Skin of body (tissue), 3 donors: ENCODE measurements at places on chromosomes 6 and 20. TPM values are rescaled to one million over a fixed set of nuclear protein-coding genes. Genes with fewer than 3 reads are reported as not detected.

GRCh38 chr6:39100358-39100757 is 14.6 kb downstream of the SAYSD1 start:
- DNase-seq: no peak

GRCh38 chr20:3398681-3399252 is 8.7 kb downstream of the DNAAF9 start:
- DNase-seq: no peak

GRCh38 chr6:37244430-37245310 is 12.9 kb upstream of the TBC1D22B start:
- DNase-seq: peak; percentile 98

GRCh38 chr20:2519115-2519809 is 10.5 kb upstream of the ZNF343 start:
- peak; percentile 28 for DNase-seq

- DNase-seq: no peak
Measured at GRCh38 chr6:26743157-26743821, 83.7 kb upstream of the ZNF322 start.

- DNase-seq: no peak
Measured at GRCh38 chr6:11423667-11424066, 113.9 kb upstream of the TMEM170B start.

- DNase-seq: no peak
Measured at GRCh38 chr20:63501818-63502670, 3.2 kb upstream of the EEF1A2 start.

GRCh38 chr6:6008648-6009421 is 2.1 kb upstream of the NRN1 start:
- DNase-seq: peak; percentile 96

- DNase-seq: no peak
Measured at GRCh38 chr20:22629447-22629846, 45.1 kb upstream of the FOXA2 start.

Gene PPP1R3G
- total RNA-seq: 1.8 TPM

Gene CRISP2
- total RNA-seq: not detected

Gene SMOC2
- 29.6 TPM for total RNA-seq

Gene FNDC11
- 0.59 TPM for total RNA-seq
